ENCODE measurements at places on chromosomes 3 and 15.

DNA sequence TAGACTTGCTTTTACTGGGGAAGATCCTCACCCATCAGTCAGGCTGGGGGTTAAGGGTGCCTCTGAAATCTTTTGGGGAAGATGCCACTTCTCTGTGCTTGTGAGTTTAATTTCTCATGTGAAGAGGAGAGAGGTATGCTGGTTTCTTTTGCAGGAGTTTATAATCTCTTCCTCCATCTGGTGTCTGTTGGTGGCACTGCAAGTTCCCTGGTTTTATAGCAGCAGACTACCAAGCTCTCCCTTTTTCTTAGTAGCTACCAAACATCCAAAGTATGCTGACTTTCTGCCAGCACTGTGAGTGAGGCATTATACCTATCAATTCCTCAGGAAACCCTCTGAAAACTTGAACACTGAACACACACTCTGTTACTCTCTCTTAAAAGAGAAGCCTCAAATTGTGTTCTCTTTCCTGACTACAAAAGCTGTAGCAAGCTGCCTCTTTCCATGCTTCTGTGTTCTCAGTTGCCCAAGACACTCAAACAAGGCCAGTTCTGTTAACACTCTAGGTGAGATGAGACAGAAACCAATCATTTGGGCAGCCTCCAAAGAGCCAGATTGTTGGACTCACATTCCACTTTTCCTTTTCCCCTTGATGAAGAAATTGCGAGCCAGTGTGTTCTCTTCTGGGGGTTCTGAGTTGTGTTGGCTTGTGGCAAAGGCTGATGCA lies 299.5 kb downstream of the GAP43 start:
- peak; percentile 66 for DNase-seq

DNA sequence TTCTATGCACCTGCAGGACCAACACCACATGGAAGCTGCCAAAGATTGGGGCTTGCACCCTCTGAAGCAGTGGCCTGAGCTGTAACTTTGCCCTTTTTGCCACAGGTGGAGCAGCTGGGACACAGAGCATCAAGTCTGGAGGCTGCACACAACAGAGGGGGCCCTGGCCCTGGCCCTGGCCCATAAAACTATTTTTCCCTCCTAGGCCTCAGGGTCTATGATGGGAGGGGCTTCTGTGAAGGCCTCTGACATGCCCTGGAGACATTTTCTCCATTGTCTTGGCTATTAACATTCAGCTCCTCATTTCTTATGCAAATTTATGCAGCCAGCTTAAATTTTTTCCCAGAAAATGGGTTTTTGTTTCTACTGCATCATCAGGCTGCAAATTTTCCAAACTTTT lies 335.5 kb downstream of the ARPP21 start:
- DNase-seq: no peak

GRCh38 chr3:183061391-183062172 lies 37.7 kb downstream of the MCCC1 start:
- peak; percentile 58 for DNase-seq

DNA sequence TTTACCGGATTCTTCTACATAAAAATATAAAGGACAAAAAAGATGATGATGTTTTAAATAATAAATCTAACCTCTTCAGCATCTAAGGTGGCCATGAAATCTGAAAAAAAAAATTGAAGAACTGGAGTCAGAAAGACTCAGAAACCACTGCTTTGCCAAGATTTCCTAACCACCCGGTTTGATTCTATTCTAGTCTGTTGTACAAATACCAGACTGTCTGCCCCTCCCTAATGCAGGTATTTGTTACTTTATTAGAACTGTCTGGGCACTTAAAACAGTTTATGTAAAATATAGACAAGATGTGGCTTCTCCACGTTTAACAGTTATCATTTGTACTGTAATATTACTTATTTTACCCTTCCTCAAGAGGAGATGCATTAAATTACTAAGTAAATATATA lies 48.8 kb downstream of the UACA start:
- DNase-seq: peak; percentile 80

DNA sequence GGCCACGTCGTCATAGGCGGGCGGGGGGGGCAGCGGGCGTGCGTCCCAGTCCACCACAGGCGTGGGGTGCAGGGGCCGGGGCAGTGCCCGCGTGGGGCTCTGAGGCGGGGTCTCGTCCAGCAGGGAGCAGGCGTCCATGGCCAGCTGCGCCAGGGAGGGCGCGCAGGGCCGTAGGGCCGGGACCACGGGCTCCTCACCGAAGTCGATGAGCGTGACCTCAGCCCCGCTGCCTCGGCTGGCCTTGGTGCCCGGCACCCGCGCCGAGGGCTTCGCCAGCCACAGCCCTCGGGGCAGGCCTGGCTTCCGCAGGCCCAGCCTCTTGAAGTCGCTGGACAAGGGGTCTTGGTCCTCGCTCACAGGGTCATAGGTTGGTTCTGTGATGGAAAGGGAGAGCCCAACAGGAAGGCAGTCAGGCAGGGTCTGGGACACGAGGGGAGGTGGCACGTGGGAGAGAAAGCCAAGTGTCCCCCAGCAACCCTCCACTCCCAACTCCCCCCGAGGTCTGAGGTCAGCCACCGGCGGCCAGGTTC lies 40.0 kb downstream of the TNK2 start:
- no peak for DNase-seq

GRCh38 chr3:152737021-152737908 lies 97.7 kb upstream of the P2RY1 start:
- peak; percentile 85 for DNase-seq

GRCh38 chr15:57885435-57885834 lies 178.9 kb downstream of the POLR2M start:
- DNase-seq: no peak

DNA sequence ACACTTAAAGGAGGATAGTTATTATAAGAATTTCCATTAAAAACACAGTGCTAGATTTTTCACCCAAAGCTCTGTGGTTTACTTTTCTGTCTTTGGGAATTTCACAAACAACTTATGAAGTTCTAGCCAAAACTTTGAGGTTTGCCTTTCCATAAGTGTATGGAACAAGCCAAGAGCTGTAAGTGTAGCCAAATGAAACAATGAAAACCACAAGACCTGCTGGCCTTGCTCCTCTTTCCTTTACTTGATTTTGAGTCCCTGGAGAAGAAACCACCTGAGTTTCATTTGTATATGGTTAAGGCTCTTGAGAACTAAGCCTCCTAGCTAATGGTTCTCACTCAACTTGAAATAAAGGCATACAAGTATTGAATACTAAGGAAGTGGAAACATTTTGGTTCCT lies 365.3 kb upstream of the EPHA3 start:
- no peak for DNase-seq

- DNase-seq: no peak
Measured at GRCh38 chr3:106452096-106452495, 583.3 kb upstream of the CBLB start.

- DNase-seq: no peak
Measured at GRCh38 chr3:14336749-14337598, 65.4 kb upstream of the SLC6A6 start.

DNA sequence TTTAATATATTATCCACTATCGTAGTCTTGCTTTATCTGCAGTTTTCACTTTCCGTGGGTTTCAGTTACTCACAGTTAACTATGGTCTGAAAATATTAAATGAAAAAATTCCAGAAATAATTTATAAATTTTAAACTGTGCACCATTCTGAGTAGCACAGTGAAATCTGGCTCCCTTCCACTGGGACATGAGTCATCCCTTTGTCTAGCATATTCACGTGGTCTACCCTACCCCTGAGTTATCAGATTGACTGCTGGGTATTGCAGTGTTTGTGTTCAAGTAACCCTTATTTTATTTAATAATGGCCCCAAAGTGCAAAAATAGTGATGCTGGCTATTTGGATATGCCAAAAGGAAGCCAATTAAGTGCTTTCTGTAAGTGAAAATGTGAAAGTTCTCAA lies 539.5 kb upstream of the AGTR1 start:
- peak; percentile 83 for DNase-seq

DNA sequence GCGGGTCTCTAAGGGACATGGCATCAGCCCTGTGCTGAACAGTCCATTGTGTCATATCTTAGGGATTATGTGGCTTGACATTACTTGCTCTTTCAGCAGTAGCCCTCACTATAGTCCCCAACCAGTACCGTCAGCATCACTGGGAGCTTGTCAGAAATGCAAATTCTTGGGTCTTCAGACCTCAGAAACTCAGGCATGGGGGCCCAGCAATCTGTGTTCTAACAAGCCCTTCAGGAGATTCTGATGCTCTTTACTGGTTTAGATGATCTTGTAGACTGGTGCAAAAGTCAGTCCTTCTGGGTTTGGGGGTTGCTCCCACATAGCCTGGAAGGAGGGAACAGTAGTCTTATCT lies 39.0 kb upstream of the TRAK1 start:
- no peak for DNase-seq

DNA sequence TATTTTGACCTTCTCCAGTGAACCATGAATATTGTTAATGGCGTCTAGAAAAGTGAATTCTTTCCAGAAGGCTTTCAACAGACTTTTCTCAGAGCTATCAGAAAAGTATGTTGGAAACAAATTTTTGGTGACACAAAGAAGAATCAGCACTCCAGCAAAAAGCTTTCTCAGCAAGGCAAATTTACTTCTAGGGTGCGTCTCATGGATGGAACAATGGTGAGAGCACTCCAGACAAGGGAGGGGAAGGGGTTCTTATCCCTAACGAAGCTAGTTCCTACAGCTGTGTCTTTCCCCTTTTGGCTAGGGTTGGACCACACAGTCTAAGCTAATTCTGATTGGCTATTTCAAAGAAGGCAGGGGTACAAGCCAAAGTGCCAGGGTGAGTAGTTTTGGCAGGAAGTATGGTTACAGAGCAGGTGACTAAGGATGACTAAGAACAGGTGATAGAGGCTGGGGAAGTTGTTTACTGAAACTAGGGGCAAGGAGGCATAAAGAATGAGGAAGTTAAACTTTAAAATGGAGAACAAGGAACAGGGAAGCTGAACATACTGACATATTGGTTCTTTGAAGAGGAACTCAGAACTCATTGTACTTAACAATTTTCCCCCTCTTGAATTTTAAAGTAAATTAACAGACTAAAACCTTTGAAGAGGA lies 959.8 kb downstream of the NAALADL2 start:
- peak; percentile 3 for DNase-seq

- DNase-seq: no peak
Measured at GRCh38 chr15:80694611-80695098, 455 bp upstream of the ABHD17C start.

GRCh38 chr3:108468577-108468976 lies 41.8 kb downstream of the MYH15 start:
- DNase-seq: no peak

DNA sequence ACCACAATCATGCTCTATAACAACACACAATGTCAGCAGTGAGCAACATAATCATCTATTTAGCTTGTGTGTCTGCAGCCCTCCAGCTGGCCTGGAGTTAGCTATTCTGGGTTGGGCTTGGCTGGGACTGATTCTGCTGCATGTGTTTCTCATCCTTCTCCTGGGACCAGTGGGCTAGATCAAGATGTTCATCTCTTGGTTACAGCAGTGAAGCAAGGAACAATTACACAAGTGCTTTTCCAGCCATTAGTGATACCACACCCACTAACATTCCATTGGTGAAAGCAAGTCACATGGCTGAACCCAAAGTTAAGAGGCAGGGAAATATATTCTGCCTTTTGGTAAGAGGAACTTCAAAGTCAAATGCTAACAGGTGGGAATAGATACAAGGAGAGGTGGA lies 14.6 kb downstream of the NUDT16 start:
- DNase-seq: no peak

DNA sequence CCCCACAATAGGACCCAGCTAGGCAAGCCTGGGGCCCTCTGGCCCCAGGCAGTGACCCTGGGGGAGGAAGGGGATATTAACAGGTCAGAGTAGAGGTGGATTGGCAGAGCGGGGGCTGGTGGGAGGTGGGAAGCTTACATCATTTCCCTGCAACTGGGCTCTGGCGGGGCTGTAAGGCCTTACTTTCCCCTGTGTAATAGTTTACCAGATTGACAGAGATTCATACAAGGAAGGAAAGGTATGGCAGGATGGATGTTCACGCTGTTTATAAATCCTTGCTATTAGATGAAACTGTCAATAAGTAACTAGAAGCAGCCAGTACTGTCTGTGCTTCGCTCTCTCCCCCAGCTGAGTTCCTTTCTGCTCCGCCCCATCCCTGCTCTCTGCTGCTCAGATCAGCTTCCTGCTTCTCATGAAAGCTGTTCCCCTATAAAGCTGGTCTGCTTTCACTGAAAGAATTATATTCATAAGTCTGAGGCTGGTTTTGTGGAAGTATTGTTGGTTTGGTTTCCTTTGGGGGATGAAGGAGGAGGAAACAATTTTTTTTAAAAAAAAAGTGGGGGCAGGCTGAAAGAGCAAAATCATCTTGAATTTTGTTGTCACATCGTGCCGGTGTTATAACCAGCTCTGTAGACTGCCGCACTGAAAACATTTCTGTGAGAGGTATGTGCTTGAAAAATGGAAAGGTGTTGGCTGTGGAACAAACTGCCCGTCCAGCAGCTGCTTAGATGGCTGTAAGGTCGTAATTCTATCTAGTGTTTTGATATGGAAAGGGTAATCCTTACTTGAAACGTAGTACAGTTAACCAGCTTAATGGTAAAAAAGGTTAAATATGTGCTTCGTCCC lies 76.4 kb downstream of the BBX start:
- peak; percentile 55 for DNase-seq

GRCh38 chr3:63972196-63972595 lies 51.1 kb downstream of the PSMD6 start:
- peak; percentile 94 for DNase-seq

GRCh38 chr3:194877291-194878119 lies 191.8 kb downstream of the FAM43A start:
- DNase-seq: no peak

DNA sequence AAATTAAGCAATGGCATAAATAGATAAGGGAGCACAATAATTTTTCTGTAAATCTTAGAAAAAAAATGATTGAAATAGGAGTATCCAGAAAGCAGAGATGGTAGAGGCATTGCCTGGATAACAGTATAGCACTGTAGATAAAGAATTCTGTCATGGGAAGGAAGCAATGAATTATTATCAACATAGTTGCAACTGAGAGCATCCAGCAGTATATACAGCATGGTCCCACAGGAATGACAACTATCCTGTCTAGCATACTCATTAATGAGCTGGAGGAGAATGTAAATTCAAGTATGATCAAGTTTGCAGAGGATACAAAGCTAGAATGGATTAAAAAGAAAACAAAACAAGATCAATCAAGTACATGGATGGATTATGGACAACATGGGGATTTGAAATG lies 90.8 kb downstream of the DPH6 start:
- peak; percentile 23 for DNase-seq

GRCh38 chr3:106734712-106735111 lies 642.5 kb upstream of the CCDC54 start:
- no peak for DNase-seq

GRCh38 chr3:152307829-152308474 lies 39.2 kb downstream of the MBNL1 start:
- no peak for DNase-seq

DNA sequence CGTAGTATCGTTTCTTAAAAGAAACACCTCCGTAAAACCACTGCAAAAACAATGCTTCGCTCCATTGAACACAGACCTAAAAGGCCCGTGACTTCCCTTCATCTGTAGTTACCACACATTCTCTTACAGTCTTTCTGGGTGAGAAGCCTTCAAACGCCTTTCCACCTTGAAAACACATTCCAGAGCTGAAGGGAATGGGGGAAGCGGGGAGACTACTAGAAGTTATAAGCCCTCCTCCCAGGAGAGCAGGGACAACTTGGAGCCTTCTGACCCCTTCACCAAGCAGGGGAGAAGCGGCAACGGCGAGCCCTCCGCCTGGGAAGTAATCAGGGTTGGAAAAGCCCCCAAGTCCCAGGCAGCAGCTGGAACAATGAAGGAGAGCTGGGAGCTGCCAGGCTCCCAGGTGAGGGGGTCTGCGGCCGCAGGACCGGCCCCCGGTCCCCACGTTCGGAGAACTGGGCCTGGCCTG lies 461 bp downstream of the SECISBP2L start:
- peak; percentile 40 for DNase-seq

Measured in fibroblast of lung (primary cell).